SK-N-DZ (cell line): ENCODE measurements at places on chromosomes 7 and 10.

DNA sequence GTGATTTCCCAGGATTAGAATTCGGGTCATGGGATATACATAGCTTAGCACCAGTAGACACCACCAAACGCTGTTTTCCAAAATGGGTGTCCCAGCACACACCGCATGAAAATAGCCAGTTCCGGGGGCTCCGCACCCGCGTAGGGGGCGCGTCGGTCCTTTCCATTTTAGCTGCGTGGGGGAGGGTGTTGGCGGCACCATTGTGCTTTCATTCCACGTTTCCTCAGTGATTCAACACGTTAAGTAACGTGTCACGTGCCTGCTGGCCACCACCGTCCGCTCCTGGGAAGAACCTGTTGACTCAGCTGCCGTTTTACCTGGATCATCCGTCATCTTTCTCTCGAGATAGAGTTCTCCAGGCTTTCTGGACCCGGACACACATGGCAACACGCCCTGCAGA, 25.6 kb upstream of the ADGRA1 start:
- no peak for DNase-seq

DNA sequence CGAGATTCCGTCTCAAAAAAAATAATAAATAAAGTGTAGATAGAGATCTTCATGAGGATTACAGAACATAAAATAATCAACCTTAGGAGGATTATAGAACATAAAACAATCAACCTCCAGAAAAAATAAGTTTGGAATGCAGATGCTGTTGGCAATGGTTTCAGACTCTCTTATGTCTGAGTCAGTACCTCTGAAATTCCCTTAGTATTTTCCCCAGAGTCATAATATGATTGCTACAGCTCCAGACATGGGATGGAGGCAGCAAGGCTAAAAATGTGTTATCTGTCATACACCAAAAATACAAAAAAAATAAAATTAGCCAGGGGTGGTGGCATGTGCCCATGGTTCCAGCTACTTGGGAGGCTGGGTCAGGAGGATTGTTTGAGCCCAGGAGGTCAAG, 22.2 kb downstream of the CADPS2 start:
- DNase-seq, result no peak

- peak; percentile 58 for DNase-seq
Observed at GRCh38 chr7:91636129-91636724, 244.3 kb downstream of the MTERF1 start.

DNA sequence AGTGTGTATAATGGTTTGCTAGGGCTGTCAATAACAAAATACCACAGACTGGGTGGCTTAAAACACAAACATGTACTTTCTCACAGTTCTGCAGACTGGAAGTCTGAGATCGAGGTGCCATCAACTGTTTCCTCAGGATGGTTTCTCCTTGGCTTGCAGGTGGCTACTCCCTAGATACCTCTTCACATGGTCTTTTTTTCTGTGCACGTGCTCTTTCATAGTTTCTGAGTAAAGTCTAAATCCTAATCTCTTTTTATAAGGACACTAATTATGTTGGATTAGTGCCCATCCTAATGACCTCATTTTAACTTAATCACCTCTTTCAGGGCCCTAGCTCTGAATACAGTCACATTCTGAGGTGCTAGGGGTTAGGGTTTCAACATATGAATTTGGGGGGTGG, 65.9 kb downstream of the AMPH start:
- no peak for DNase-seq

- DNase-seq, result no peak
Observed at GRCh38 chr7:16365952-16366351, 55.4 kb downstream of the CRPPA start.
